Lower lobe of right lung (tissue), 2 donors: ENCODE measurements at places on chromosomes 1 and 21. TPM values are rescaled to one million over a fixed set of nuclear protein-coding genes. Genes with fewer than 3 reads are reported as not detected.

- H3K4me1 ChIP-seq: no peaks in the 10 kb centered on the region
- H3K27ac ChIP-seq: no peak overlapping the region
- no peaks in the 10 kb centered on the region for H3K36me3 ChIP-seq
- H3K27me3 ChIP-seq: no peaks in the 10 kb centered on the region
- DNase-seq: no peak
Measured at GRCh38 chr1:109433322-109433721, 7.1 kb upstream of the PSMA5 start.

- no peak overlapping the region for H3K27ac ChIP-seq
- no peaks in the 10 kb centered on the region for H3K4me1 ChIP-seq
- DNase-seq: no peak
Measured at GRCh38 chr1:246104927-246105326, 402.2 kb downstream of the SMYD3 start.

GRCh38 chr1:178625695-178626094 lies 99.3 kb upstream of the RALGPS2 start:
- no peaks in the 10 kb centered on the region for H3K4me1 ChIP-seq
- H3K4me3 ChIP-seq: no peak overlapping the region
- no peak overlapping the region for H3K27ac ChIP-seq

DNA sequence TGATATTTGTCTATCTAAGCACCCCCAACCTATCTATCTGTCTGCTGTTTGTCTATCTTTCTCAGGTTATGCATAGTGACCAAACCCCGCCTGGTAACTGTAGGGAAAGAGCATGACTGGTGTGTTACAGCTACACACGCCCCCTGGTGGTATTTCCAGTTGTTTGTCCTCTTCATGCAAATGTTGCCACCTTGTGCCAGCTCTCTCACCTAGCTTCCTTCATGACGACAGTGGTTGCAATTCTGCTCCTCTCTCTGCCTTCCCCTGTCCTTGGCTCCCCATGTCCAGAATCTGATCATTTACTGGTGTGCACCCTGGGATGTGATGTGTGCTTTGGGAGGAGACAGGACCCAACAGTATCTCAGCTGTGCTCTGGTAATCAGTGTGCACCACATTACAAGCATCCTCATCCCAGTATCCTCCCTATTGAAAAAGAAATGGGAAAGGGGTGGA lies 8.1 kb upstream of the INKA2 start:
- H3K27me3 ChIP-seq: no peaks in the 10 kb centered on the region
- no peak overlapping the region for H3K27ac ChIP-seq
- H3K4me3 ChIP-seq: no peak overlapping the region
- H3K36me3 ChIP-seq: no peaks in the 10 kb centered on the region

DNA sequence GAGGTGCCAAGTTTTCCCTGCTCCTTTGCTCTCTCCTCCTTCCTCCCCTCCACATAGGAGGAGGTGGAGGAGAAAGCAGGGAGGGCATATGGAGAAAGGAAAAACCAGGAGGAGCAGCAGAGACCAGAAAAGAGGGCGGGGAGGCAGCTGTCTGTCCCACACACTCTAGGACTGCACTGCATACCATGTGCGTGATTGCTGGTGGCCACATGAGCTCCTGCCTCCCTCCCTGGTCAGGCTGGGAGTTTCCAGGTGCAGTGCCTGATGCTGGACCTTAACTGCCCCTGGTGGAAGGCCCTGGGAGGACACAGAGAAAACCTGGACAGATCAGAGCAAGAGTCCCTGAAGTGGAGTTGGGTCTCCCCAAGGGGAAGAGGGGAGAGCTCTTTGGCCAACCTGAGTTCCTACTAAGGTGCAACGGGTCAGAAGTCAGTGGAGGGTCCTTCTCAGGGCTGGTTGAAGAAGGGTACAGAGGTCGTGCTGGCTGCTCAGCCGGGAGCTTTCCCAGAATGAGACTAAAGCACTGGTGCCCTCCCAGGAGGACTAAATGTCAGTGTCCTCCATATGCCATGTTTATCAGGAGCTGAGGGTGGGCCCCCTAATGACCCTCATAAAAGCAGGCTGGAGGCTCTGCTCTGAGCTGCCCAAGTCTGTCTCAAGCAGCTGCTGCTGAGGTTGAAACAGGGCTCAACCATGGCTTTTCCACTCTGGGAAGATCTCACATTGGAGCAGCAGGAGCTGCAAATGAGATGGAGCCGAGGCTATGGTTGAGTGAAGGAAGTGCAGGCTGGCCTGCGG lies 3.5 kb upstream of the LGR6 start:
- H3K27me3 ChIP-seq: peaks cover 20% of the 10 kb centered on the region
- no peak for DNase-seq
- H3K36me3 ChIP-seq: no peaks in the 10 kb centered on the region
- no peak overlapping the region for H3K27ac ChIP-seq
- H3K4me1 ChIP-seq: peaks cover 6% of the 10 kb centered on the region

The SPOCD1 gene
- total RNA-seq: 21.6 TPM

The LDLRAD1 gene
- total RNA-seq: 13.7 TPM
